ENCODE measurements at places on chromosomes 3 and 15.

GRCh38 chr3:182303169-182303568 is 490.1 kb upstream of the ATP11B start:
- DNase-seq = no peak

DNA sequence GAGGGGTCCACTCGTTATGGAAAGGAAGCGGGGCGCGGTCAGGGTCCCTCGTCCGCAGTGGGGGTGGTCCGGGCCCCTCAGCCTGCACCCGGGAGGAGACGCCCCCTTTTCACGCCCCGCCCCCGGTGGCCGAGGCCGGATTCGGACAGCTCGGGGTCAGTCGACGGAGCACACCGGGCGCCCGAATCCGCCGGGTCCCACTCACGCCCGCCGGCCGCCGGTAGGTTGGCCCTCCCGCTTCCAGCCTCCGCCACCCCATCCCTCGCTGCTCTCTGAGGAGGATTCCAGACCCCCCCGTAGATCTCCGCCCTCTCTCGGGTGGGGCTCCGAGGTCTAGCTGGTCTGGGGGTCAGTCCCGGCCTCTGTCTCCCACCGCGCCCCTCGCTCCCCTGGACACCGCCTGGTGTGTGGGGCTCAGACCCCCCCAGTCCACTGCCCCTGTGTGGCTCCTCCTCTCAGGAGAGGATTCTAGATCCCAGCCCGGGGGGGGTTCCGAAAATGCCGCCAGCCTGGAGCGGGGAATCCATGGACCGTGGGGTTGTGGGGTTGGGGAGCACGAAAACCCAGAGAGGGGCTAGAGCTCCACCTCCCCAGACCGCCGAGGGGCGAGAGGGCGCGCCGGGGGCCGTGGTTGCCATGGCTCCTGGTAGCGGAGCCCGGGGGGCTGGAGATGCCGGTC is 725 bp downstream of the CHL1 start:
- DNase-seq = no peak

DNA sequence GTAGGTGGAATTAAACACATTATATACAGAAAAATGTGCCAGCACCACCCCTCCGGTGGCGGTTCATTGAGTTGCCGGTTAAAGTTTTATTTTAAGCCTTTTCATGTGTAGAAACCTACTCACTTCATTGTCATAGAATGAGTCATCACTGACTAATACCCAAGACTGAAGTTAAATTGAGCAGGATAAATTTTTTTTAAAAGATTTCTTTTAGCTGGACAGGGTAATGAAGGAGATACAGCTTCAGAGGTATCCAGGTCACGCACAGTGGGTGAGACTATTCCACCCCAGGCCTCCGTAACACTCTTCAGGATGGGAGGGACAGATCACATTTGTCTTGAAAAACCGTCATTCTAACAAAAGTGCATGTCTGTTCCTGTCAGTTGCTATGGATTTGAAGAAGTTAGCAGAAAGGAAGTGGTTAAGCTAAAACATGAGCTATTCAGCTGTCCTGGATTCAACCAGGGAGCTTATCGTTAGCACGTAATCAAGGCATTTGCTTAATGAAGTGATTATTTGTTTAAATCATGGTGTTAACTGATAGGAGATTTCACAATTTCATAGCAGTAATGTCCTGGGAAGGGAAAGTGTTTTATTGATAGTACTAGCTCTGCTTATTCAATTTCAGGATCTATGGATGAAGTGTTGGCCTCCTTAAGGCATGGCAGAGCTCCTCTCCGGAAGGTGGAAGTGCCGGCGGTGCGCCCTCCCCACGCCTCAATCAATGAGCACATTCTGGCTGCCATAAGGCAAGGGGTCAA is 23.4 kb downstream of the WHAMM start:
- DNase-seq = no peak

- DNase-seq = no peak
These were observed 8.0 kb downstream of the ESYT3 start for GRCh38 chr3:138442433-138442832.

- no peak for DNase-seq
These were observed 393.9 kb upstream of the MCTP2 start for GRCh38 chr15:93837450-93837849.

GRCh38 chr15:62125773-62126172 is 39.3 kb downstream of the C2CD4B start:
- DNase-seq = no peak

DNA sequence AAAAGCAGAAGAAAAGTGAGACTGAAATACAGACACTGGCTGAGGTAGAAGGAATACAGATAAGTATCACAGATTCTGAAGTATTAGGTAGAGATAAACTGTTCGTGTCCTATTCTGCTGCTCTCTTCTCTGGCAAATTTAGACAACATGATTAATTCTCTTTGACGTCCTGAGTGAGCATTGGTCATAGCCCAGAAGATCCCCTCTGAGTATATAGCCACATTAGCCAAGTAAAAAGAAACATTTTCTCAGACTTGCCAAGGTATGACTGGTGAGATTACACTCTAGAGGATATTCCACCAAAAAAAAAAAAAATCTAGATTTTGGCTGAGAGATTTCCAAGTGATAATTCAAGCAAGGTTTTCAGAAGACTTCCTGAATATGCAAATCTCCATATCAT is 111.4 kb upstream of the ALCAM start:
- no peak for DNase-seq

- no peak for DNase-seq
These were observed 176.6 kb downstream of the XXYLT1 start for GRCh38 chr3:195094191-195094921.

- no peak for DNase-seq
These were observed 38.0 kb downstream of the ACAN start for GRCh38 chr15:88841236-88841635.

GRCh38 chr3:70094197-70094596 is 94.7 kb downstream of the SAMMSON start:
- DNase-seq = no peak

- no peak for DNase-seq
These were observed 15.7 kb upstream of the ESYT3 start for GRCh38 chr3:138418601-138419206.

All from activated CD8-positive, alpha-beta memory T cell treated with anti-CD3 and anti-CD28 coated beads for 24 hours (primary cell).